Breast epithelium (tissue), 4 donors: ENCODE measurements at places on chromosomes 7 and 10.

- DNase-seq: no peak
These were observed 760 bp upstream of the FOXK1 start for GRCh38 chr7:4681218-4681851.

- DNase-seq: no peak
These were observed 368.5 kb upstream of the MYO3A start for GRCh38 chr10:25565570-25565969.

DNA sequence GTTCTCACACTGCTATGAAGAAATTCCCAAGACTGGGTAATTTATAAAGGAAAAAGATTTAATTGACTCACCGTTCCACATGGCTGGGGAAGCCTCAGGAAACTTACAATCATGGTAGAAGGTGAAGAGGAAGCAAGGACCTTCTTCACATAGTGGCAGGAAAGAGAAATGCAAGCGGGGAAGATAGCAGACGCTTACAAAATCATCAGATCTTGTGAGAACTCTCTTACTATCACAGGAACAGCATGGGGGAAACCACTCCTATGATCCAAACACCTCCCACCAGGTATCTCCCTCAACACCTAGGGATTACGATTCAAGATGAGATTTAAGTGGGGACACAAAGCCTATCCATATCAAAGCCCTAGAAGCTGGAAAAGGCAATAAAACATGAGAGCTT, 130.8 kb downstream of the MDFIC start:
- DNase-seq: no peak

DNA sequence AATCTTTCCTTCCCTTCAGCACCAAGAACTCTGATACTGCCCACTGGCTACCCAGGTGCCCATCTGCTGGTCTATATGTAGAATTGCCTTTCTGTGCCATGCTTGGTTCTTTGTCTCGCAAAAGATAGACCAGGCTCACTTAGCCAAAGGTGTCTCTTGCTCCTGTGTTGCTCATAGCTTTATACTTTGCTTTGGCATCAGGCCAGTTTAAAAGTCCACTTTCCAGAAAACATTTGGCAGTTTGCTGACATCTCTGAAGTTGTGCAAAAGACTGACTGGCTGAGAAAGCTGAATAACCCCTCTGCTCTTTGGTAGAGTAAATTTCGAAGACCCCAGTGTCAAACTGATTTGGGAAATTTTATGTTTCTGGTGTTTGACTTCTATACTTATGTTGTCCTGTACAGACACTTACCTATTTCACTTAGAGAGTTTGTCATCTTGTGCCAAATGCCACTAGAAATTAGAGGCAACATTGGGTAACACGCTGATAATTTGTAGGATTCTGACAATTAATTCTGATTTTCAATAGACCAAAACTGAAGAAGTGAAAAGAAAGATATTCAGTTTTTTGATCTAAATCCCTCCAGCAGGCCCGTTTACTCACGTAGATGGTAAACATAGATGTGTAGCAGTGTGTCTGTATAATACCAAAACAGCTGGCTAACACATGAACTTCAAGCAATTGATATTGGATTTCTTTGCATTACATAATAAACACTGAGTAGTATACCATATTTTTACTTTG, 91.1 kb downstream of the CPED1 start:
- DNase-seq: no peak

GRCh38 chr10:69222157-69223027, 2.3 kb downstream of the HKDC1 start:
- no peak for DNase-seq

GRCh38 chr7:112082306-112082705, 123.9 kb downstream of the DOCK4 start:
- DNase-seq: no peak

- no peak for DNase-seq
These were observed 6.2 kb downstream of the HHEX start for GRCh38 chr10:92695679-92696605.

GRCh38 chr7:91557789-91558404, 293.7 kb downstream of the FZD1 start:
- peak; percentile 76 for DNase-seq

GRCh38 chr10:133198621-133199487, 31.2 kb upstream of the UTF1 start:
- no peak for DNase-seq

- DNase-seq: no peak
These were observed 66.5 kb downstream of the PHYHIPL start for GRCh38 chr10:59242991-59243390.

DNA sequence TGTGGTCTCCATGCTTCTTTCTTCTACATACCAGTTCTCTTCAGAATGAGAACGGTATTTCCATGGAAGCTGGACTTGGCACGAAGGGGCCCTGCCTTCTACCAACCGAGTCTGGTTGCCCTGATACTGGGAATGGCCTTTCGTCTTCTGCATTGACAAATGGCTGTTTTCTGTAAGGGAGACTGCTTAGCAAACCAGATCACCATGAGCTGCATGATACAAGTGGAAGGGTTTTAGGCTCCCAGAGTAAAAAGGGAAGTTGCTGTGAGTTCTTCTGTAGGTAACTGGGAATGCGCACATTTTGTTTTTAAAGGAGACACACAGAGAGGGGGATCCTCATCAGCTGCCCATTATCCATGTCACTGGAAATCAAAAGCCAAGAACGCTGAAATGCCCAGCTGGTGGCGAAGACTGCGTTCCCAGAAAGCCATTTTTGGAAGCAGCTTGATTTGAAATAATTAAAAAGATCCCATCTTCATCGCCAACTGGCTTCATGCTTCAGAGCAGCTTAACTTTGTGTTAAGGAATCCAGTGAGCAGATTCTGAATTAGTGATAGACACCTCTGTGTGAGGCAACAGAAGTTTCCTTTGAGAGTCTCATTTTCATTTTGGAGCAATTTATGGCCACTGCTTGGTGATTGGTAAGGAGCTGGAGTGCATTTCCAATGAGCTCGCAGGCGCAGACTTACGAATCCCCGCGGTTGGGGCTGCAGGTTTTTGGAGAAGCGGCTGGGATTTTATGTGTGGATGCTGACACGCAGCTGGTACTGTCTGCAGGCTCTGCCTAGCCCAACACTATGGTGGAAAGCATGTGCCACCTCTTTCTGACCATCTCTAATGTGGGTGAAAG, 672.7 kb upstream of the FOXK1 start:
- no peak for DNase-seq

DNA sequence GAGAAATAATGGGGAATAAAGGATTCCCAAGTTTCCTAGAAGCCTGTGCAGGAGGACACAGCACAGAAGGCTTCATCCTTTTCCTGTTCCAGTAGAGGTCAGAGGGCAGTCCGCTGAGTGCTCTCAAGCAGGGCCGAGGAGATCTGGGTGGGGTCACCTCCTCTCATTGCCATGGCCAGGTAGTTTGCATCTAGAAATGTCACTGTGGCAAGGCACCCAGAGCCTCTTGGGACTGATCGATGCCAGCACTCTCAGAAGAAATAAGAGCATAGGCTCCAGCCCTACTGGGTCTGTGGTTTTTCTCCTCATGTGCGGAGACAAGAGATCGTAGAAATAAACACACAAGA, 7.9 kb downstream of the NUB1 start:
- DNase-seq: no peak

DNA sequence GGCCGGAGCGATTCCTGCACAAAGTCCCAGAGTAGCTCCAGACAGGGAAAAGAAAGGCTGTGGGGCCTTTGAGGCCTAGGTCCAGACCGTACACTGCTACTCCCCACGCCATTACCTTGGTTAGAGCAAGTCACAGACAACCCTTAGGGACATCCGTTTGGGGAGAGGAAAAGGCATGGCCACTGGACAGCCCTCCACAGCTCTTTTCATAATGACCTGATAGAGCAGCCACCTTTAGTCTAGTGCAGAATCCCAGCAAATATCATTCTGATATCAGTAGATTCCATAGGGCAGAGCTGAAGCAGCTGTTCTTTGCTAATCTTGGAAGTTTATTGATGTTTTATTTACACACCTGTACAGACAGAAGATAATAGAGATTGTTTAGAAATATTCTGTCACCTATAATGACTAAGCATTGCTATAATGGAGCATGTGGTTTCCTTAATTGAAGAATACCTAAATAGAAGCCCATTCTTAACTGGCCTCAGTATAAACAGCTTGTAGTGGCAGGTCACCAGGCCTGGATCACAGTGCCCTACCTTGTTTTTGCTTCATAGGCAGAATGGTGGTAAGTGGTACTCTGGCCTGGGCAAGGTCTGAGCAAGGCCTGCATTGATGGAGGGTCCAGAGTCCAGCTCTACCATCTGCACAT, 27.9 kb downstream of the OGDH start:
- DNase-seq: no peak

DNA sequence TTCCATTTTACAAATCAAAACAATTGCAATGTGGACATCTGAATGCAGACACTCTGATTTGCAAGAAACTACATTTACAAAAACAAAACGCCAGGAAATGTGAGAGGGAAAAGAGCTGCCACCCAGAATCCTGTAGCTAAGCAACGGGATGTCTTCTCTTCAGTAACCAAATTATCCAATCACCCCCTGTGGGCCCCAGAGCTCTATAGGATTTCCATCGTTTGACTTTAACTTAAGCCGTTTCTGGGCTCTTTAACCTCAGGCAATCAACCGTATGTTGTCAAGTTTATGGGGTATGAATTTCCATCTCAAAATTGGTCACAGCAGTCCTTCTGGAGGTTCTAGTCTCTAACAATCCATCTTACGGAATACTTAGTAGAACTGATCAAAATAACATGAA, 240.5 kb downstream of the ETV1 start:
- DNase-seq: no peak

GRCh38 chr10:94546049-94546900, 687 bp downstream of the HELLS start:
- no peak for DNase-seq

DNA sequence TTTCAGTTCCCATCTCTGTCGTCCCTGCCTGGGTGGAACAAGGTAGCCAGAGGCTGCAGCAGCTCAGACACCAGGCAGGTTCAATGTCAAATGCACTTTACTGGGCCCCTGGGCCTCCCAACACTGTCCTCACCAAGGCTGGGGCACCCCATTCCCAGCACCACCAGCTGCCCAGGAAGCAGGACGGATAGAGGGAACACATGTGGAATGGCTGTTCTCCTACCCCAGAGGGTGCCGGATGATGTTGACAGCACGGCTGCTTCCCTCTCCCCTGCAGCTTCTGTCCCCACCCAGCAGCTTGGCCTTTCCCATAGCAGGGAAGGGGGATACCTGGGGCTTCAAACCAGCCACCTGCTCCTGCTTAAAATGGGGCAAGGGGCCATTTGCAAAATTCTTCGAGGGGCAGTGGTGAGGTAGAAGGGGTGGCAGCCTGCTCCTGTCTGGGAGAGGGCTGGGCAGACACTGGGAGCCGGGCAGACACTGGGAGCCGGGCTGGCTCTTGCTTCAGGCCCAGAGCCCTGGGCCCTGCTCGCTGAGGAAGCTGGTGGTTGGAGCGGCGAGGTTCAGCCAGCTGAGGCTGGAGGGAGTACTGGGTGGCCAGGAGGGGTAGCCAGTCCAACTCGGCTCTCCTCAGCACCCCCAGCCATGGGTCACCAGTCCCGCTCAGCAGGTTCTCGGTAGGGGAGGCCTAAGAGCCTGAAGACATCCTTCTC, 9.1 kb downstream of the POLL start:
- DNase-seq: no peak
